ENCODE measurements at places on chromosomes 6 and 20.
A peak's percentile ranks its signal among the peaks of the same experiment; 100 is the strongest.

GRCh38 chr6:37321101-37321500 lies 32.7 kb upstream of the RNF8 start:
- DNase-seq: no peak

DNA sequence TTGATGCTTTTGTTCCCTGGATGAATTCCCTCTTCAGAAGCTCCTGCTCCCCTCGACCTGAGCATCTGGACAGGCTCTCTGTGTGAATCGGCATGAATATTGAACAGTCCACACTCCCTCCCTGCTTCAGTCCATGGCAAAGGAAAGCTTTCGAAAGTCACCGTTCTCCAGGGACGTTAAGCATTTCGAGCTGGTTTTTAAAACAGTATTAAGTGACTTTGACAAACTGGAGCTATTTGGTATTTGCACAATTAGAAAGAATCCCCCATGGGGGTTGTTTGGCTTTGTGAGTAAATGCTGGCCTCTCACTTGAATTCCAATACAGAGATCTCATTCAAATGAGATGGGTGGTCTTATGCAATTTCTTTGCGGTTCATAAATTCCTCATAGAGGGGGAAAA lies 85.3 kb upstream of the TIAM2 start:
- DNase-seq: no peak

- DNase-seq: no peak
Measured at GRCh38 chr6:111068866-111069234, 18.5 kb upstream of the SLC16A10 start.

- DNase-seq: no peak
Measured at GRCh38 chr6:137904822-137905617, 38.0 kb downstream of the TNFAIP3 start.

- DNase-seq: no peak
Measured at GRCh38 chr20:31632548-31633338, 5.0 kb upstream of the COX4I2 start.

DNA sequence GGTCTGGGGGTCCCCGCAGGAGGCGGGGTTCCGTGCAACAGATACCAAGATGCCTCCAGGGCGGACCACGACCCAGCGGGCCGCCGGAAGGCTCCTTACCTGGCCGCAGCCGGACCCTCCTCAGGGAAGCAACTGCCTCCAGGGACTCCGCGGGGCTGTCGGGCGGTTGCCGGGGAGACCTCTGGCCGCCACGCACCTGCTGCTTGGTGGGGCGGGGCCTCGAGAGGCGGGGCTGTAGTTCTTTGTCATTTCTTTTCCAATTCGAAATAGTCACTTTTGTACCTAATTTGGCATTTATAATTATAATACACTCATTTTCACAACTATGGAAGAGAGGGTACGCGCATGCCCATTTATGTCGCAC lies 647 bp downstream of the AK9 start:
- DNase-seq: no peak

GRCh38 chr20:1010659-1011058 lies 8.5 kb upstream of the RSPO4 start:
- no peak for DNase-seq

- DNase-seq: no peak
Measured at GRCh38 chr6:37077905-37078296, 72.4 kb downstream of the FGD2 start.

DNA sequence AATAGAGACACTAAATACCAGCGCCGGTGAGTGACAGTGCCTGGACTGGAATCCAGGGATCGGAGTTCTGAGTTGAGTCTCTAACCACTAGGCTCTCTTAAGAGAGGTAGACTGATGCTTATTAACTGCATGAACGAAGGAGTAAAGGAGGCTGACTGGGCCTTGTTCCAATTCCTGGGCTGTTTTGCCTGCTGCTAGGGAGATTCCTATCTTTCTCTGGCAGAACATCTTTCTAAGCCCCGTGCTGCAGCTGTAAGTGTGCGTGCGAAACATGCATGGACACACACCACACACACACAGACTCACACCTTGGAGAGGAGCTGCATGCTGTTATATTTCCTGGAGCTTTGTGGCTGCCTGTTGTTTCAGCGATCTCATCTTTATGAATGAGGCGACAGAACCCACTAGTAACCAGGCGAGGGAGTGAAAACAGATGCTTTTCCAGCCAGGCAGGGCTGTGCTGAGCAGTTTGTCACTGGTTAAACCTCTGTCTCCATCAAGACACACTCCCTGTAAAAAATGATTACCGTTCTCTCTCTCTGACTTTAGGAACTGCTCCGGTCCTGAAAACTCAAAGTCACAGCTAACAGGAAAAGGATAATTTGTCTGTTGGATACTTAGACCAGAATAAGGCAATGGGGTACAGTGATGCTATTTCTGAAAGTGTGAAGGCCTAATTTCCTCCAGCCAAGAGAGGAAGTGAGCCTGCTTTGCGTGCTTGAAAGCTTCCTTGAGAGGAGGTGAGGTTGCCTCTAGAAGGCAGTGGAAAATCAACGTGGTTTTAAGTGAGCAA lies 157.4 kb upstream of the ZNF217 start:
- DNase-seq: no peak

DNA sequence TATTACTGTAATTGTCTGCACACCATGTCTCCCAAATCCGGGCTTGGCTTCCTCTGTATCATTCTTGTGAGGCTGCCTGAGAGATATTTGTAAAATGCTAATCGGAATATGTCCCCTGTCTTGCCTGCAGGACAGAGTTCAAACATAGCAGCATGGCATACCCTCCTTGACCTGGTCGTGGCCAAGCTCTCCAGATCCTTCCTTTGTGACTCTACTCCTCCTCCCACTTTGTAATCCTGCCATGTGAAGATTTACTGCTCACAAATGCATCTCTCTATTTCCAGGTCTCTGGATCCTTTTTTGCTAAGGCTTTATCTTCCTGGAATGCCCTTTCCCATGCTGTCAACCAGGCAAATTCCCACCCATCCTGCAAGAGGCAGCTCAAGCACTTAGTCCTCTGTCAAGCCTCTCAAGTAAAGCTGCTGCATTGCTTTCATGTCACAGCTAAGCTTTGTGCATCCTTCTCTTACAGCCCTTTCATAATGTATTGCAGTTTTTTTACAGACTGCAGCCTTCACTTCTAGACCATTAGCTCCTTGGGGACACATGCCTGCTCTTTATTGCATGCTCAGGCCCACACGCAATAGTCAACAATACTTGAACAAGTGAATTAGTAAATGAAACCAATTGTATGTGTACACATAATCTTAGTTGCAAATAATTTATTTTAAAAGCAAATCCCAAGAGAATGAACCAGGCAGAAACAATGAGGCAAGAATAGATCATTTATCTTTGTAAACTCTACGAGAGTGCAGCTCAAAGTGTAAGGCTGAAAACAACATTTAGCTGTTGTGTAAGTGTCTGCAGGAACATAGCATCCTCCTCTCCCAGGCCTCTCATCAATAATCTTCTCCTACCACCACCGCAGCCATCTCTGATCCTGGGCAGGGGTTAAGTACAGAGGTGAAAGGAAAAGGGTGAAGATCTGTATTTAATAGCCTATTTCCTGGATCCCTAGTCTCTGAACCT lies 45.8 kb downstream of the HIVEP2 start:
- no peak for DNase-seq

DNA sequence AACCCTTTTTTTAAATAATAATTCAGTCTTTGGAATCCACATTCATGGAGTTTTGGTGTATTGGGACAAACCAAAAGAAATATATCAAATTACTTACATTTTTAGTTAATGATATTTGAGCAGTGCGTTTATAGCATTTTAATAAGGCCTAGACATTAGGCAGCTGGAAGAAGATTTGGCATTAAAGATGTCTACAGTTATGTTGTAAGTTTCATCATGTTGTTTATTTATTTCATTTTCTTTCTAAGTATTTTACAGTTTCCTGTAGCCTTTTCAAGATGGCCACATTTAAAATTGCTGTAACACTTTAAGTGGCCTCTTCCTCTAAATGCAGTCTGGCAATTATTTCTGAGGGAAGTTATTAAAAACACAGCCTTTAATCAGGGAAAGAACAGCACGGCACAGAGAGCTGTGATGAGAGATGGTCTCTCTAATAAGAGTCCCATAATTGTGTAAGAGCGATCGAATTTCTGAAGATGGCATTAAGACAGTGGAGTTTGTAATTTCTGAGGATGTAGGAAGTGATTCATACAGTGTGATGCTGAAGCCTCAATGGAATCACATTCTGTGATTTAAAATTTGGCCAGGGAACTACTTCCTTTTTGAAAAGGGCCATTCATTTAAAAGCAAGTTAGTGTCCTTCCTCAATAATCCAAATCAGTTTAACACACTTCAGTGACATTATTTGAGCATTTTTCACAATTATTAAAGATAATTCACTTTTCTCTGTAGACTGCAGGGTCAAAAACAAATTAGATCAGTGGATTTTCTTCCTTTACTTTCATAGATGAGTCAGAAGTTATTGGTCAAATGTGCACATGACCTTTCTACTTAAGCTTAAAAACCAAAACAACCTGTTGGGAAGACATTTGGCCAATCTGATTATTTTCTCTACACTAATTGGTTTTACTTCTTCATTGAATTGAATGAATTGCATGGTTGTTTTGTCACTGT lies 52.4 kb upstream of the EDN3 start:
- no peak for DNase-seq

DNA sequence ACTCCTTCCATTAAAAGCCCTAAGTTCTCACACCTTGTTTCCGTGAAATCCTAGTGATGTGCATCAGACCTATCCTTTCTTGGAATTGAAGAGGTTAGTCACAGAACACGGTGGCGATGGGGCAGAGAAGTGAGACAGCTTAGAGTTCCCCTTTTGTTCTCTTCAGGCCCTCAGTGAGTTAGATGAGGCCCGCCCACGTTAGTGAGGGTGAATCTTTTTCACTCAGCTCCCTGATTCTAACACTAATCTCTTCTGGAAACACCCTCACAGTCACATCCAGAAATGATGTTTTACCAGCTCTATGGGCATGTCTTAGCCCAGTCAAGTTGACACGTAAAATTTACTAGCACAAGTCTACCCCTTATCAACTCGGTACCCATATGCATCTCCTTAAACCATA lies 172.7 kb upstream of the NOX3 start:
- no peak for DNase-seq

GRCh38 chr20:13412806-13413445 lies 191.9 kb downstream of the ISM1 start:
- no peak for DNase-seq

GRCh38 chr6:169991031-169991390 lies 239.6 kb downstream of the ERMARD start:
- DNase-seq: no peak

- no peak for DNase-seq
Measured at GRCh38 chr6:41522780-41523548, 23.2 kb upstream of the FOXP4 start.

- DNase-seq: peak; percentile 50
Measured at GRCh38 chr6:32609731-32610640, 20.3 kb upstream of the HLA-DRB1 start.

GRCh38 chr6:133767357-133767970 lies 121.4 kb upstream of the TCF21 start:
- DNase-seq: no peak

DNA sequence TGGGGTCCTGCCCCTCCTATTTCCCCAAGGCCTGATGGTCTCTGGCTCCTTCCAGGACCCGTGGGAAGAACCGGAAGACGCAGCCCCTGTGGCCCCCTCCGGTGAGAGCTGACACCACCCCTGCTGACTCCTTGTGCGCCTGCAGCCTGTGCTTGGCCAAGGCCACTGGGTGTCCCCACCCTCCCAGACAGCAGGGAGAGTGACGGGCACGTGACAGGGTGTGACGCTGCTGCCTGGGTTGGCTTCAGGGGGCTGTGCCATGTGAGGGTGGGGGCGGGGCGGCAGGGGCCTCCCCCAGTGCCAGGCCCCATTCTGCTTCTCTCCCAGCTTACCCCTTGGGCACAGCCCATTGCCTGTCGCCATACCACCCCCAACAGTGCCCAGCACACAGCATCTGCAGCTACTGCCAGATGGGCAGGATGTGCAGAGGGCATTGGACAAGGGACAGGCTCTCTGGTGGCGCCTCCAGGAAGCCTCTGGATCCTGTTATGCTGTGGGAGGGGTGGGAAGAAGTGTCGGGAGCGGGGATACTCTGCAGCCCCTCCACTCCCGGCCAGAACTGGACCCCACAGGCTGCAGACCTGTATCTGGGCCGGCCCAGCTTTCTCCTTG lies 2.9 kb downstream of the BIRC7 start:
- no peak for DNase-seq

GRCh38 chr6:41780551-41781365 lies at the start of gene PRICKLE4:
Gene PRICKLE4 (plus strand): TSS chr6:41780782. CDS start chr6:41783474, 2,692 bp downstream.
- DNase-seq: no peak

DNA sequence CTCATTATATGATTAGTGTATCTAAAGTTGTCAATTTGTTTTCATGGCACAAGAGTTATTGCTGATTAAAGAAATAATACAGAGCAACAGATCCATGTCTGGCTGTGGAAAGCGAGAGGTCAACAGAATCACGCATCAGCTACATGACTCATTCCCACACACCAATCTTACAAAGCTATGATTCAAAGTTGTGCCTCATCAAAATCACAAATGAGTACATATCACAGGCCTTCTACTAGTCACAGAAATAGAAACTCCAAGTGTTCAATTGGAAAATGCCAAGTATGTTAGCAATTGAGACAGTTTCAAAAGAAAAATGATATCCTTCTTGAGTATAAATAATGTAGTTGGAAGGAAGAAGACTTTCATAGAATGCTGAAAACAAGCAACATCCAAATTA lies 57.8 kb upstream of the NKAIN2 start:
- DNase-seq: no peak

DNA sequence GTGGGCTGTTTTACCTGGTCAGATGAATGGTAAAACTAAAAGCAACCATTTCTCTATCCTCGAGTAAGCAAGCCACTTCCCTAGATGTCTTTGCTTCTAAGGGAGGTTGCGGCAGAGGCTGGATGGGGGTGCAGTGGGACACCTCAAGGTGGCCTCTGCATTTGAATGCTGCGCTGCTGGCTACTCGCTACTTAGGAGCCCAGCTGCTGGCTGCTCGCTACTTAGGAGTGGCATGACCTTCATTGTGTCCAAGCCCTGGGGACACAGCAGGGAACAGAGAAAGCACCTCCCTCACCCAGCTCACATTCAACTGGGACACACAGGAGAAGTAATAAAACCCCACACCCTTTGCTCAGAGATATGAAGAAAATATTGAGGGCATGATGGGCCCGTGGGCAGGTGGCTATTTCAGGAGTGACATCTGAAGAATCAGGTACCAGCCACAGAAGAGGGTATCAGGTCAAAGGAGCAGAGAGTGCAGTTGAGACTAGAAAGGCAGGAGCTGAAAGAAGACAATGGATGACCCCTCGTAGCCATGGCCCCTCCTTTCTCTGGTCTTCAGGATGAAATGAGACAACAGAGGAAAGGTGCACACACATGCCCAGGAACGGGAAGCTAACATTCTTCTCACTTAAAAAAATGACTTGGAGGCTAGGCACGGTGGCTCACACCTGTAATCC lies 149.4 kb downstream of the ZMYND8 start:
- DNase-seq: no peak

All from spinal cord (tissue), 10 donors.